Uterus (tissue), 4 donors: ENCODE measurements at places on chromosomes 1 and 21.

DNA sequence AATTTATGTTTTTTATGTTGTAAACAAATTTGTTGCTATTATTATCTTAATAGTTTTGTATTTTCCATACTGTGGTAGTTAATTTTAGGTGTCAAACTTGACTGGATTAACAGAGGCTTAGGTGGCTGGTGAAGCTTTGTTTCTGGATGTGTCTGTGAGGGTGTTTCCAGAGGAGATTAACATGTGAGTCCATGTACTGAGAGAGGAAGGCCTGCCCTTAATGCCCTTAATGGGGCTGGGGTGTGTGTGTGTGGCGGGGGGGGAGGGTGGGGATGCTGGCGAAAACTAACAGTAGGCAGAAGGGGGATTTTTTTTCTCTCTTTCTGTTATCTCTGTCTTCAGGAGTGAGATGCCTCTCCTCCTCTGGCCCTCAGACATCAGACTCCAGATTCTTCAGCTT, 1.9 kb downstream of the OR14A16 start:
- no peaks in the 10 kb centered on the region for H3K4me1 ChIP-seq
- no peaks in the 10 kb centered on the region for H3K27me3 ChIP-seq
- no peak overlapping the region for H3K4me3 ChIP-seq
- H3K27ac ChIP-seq, result no peak overlapping the region
- H3K36me3 ChIP-seq, result no peaks in the 10 kb centered on the region

DNA sequence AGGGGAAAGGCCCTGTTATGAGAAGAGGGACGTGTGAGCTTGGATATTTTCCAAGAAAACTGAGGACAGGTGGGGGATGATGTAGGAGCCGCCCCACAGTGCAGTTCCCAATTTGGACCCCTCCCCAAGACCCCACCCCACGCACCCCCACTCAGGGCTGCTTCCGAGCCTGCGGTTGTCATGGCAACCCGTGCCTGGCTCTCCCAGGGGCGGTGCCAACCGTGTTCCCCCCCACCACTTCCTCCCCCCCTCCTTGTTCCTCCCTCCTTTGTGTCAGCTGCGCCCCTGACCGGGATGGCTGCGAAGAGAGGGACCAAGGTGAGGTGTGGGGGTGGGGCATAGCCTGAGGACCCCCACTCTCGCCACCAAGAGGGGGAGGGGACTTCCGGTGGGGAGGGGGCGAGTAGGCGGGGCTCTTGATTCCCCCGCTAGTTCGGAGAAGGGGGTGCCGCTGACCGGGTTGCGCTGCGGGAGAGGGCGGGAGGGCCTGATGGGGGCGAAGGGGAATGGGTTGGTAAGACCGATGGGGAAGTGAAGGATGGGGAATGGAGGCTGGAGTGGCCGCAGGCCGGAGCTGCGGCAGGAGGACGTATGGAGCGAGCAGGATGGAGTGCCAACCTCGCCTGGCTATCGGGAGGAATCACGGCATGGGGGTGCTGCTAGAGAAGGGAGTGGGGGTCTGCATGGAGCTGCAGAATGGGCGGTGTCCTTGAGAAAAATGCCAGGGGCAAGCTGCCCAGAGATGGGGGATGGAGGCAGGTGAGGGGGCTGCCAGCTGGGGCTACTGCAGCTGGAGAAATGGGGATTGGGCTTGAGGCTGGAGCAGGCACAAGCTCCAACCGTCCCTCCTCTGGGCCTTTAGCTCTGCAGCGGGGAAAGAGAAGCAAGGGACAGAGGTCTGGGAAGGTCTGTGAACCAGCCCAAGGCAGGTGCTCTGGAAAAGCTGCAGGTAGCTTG, 953 bp downstream of the TRIM46 start:
- no peaks in the 10 kb centered on the region for H3K27me3 ChIP-seq
- H3K4me1 ChIP-seq, result no peaks in the 10 kb centered on the region
- no peaks in the 10 kb centered on the region for H3K36me3 ChIP-seq
- H3K4me3 ChIP-seq, result peak overlapping the region; percentile 79
- no peak for DNase-seq

GRCh38 chr1:224493269-224493668, 58.7 kb upstream of the WDR26 start:
- H3K4me3 ChIP-seq, result no peak overlapping the region
- H3K36me3 ChIP-seq, result no peaks in the 10 kb centered on the region
- DNase-seq, result no peak
- H3K27me3 ChIP-seq, result no peaks in the 10 kb centered on the region
- no peak overlapping the region for H3K27ac ChIP-seq
- H3K4me1 ChIP-seq, result no peaks in the 10 kb centered on the region

GRCh38 chr1:113931451-113931851, 2.3 kb downstream of the HIPK1 start:
- no peaks in the 10 kb centered on the region for H3K4me1 ChIP-seq
- H3K36me3 ChIP-seq, result no peaks in the 10 kb centered on the region
- H3K27ac ChIP-seq, result no peak overlapping the region
- DNase-seq, result no peak
- peak overlapping the region; percentile 93 for H3K4me3 ChIP-seq
- H3K27me3 ChIP-seq, result no peaks in the 10 kb centered on the region

- no peaks in the 10 kb centered on the region for H3K27me3 ChIP-seq
- H3K4me3 ChIP-seq, result no peak overlapping the region
- H3K4me1 ChIP-seq, result peaks cover 17% of the 10 kb centered on the region
Measured at GRCh38 chr1:25782608-25783201, 17.3 kb upstream of the SELENON start.

- no peak for DNase-seq
- no peak overlapping the region for H3K27ac ChIP-seq
- H3K4me3 ChIP-seq, result no peak overlapping the region
- H3K36me3 ChIP-seq, result no peaks in the 10 kb centered on the region
Measured at GRCh38 chr1:67158401-67158800, 7.9 kb upstream of the IL23R start.

DNA sequence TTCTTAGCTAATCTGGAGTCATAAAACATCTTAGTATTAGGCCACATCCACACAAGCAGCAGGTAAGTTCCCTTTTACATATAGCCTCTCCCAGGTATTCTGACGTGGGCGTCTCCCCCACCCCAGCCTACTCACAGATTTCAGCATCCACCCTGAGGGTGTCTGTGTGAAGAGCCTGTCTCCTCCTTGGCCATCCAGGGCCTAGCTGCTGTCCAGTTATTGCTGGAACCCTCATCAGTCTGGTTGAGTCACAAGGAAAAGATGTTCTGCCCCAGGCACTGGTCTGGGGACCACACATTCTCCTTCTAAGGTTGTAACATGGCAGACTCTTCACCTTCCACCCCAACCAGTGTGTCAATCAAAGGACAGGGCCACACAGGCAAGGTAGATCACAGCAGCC, 57.6 kb downstream of the ETS2 start:
- no peaks in the 10 kb centered on the region for H3K4me1 ChIP-seq
- no peak overlapping the region for H3K27ac ChIP-seq
- DNase-seq, result no peak
- no peaks in the 10 kb centered on the region for H3K36me3 ChIP-seq

DNA sequence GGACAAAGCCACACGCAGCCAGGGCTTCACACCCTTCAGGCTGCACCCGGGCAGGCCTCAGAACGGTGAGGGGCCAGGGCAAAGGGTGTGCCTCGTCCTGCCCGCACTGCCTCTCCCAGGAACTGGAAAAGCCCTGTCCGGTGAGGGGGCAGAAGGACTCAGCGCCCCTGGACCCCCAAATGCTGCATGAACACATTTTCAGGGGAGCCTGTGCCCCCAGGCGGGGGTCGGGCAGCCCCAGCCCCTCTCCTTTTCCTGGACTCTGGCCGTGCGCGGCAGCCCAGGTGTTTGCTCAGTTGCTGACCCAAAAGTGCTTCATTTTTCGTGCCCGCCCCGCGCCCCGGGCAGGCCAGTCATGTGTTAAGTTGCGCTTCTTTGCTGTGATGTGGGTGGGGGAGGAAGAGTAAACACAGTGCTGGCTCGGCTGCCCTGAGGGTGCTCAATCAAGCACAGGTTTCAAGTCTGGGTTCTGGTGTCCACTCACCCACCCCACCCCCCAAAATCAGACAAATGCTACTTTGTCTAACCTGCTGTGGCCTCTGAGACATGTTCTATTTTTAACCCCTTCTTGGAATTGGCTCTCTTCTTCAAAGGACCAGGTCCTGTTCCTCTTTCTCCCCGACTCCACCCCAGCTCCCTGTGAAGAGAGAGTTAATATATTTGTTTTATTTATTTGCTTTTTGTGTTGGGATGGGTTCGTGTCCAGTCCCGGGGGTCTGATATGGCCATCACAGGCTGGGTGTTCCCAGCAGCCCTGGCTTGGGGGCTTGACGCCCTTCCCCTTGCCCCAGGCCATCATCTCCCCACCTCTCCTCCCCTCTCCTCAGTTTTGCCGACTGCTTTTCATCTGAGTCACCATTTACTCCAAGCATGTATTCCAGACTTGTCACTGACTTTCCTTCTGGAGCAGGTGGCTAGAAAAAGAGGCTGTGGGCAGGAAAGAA, 8.1 kb downstream of the PSRC1 start:
- H3K4me1 ChIP-seq, result no peaks in the 10 kb centered on the region
- no peaks in the 10 kb centered on the region for H3K27me3 ChIP-seq
- H3K27ac ChIP-seq, result peak overlapping the region; percentile 74
- H3K36me3 ChIP-seq, result no peaks in the 10 kb centered on the region
- DNase-seq, result peak; percentile 13

DNA sequence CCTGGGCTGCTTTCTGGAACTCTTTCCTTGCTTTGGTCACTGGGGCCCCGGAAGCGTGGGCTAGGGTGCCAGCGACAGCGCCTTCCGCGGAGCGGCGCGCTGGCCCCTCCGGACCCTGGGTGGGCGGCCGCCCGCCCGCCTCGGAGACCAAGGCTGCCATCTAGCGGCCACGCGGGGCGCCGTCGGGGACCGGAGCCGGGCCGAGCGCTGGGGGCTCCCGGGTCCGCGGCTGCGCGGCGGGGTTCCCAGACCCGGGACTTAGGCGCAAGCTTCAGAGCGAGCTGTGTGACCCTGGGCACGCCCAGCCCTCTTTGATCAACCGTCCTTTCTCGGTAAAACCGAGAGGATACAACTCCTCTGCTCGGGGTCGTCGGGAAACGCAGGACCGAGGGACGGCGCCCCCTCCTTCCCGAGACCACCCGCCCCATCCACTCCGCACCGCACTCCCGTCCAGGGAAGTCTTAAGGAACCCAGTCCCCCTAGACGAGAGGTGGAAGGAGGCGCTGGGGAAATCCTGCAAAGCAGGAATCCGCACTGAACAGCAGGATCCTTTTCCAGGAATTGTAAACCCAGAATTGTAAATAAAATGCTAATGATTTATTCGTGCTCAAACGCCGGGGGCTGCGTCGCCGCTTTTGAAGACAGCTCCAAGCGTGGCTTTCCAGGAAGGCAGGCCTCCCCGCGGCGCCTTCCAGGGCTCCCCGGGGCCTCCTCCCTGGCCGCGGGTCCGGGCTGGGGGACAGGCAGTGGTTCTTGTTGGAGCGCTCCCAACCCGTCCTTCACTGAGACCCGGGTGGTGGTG, 41.2 kb downstream of the RRAGC start:
- peaks cover 13% of the 10 kb centered on the region for H3K27me3 ChIP-seq
- H3K27ac ChIP-seq, result no peak overlapping the region
- DNase-seq, result no peak
- no peak overlapping the region for H3K4me3 ChIP-seq
- no peaks in the 10 kb centered on the region for H3K4me1 ChIP-seq

GRCh38 chr1:186033847-186034271, 299.7 kb downstream of the HMCN1 start:
- DNase-seq, result no peak
- no peaks in the 10 kb centered on the region for H3K27me3 ChIP-seq
- H3K4me1 ChIP-seq, result no peaks in the 10 kb centered on the region
- H3K27ac ChIP-seq, result no peak overlapping the region
- H3K4me3 ChIP-seq, result no peak overlapping the region

- H3K4me3 ChIP-seq, result no peak overlapping the region
- H3K27me3 ChIP-seq, result no peaks in the 10 kb centered on the region
- H3K4me1 ChIP-seq, result peaks cover 4% of the 10 kb centered on the region
- H3K36me3 ChIP-seq, result no peaks in the 10 kb centered on the region
- no peak for DNase-seq
Measured at GRCh38 chr1:28812669-28813468, 899 bp downstream of the OPRD1 start.

GRCh38 chr1:200258447-200259375, 151.1 kb downstream of the ZNF281 start:
- H3K27me3 ChIP-seq, result no peaks in the 10 kb centered on the region
- H3K4me1 ChIP-seq, result no peaks in the 10 kb centered on the region
- H3K36me3 ChIP-seq, result no peaks in the 10 kb centered on the region
- no peak overlapping the region for H3K4me3 ChIP-seq
- no peak for DNase-seq

GRCh38 chr1:52365071-52365745, 797 bp downstream of the CC2D1B start:
- no peaks in the 10 kb centered on the region for H3K27me3 ChIP-seq
- peak; percentile 58 for DNase-seq
- peak overlapping the region; percentile 70 for H3K4me3 ChIP-seq
- H3K27ac ChIP-seq, result peak overlapping the region; percentile 79

- DNase-seq, result no peak
- H3K36me3 ChIP-seq, result no peaks in the 10 kb centered on the region
- H3K27me3 ChIP-seq, result no peaks in the 10 kb centered on the region
- no peak overlapping the region for H3K27ac ChIP-seq
Measured at GRCh38 chr1:246875041-246876026, 56.4 kb downstream of the AHCTF1 start.

DNA sequence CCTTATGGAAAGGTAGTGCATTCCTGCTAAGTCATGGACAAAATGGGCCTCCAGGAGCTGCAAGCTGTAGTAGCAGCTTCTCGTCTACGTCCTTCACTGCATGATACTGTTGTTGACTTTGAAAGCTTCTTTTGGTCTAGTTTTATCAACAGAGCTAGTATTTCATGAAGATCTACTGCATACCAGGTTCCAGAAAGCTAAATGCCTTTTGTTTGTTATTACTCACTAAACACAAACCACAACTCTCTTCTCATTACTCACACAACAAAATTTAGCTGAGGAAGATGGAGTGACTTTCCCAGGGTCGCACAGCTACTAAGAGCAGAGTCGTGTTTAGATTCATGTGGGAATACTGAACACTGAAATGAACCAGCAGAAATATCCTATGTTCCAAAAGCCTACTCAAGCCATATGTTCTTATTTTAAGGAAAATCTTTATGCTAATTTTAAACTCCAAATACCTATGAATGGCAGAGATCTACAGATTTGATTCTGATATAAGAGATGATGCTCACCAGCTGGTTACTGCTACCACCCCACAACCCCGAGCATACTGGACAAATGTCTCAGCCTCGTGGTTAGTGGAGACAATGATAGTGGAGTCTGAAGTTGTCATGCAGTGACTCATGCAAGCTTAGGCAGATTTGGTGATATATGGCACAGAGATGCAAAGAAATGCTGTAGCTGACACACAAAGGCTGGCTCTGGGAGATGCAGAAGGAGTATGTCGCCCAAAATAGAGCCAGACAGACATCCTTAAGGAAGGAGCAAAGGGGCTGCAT, 20.6 kb downstream of the PGBD2 start:
- no peaks in the 10 kb centered on the region for H3K4me1 ChIP-seq
- no peak overlapping the region for H3K27ac ChIP-seq
- H3K27me3 ChIP-seq, result no peaks in the 10 kb centered on the region
- no peak overlapping the region for H3K4me3 ChIP-seq
- DNase-seq, result no peak

GRCh38 chr1:208724079-208724478, 479.9 kb upstream of the PLXNA2 start:
- H3K4me1 ChIP-seq, result no peaks in the 10 kb centered on the region
- DNase-seq, result no peak

GRCh38 chr1:174812656-174813055, 187.1 kb upstream of the CACYBP start:
- no peaks in the 10 kb centered on the region for H3K36me3 ChIP-seq
- H3K27ac ChIP-seq, result no peak overlapping the region
- no peak for DNase-seq
- H3K4me1 ChIP-seq, result no peaks in the 10 kb centered on the region
- H3K27me3 ChIP-seq, result no peaks in the 10 kb centered on the region
